ENCODE measurements at places on chromosomes 5 and 9.

- DNase-seq, result no peak
Observed at GRCh38 chr9:133826289-133827085, 88.3 kb upstream of the SARDH start.

DNA sequence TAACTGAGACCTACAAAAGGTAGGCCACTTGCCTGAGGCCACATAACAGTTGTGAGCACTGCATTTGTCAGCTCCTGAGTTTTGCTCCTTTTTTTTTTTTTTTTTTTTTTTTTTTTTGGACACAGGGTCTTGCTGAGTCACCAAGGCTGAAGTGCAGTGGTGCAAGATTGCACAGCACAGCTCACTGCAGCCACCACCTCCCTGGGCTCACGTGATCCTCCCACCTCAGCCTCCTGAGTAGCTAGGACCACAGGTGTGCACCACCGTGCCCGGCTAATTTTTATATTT is 37.1 kb downstream of the LAMC3 start:
- no peak for DNase-seq

- no peak for DNase-seq
Observed at GRCh38 chr9:131738293-131739132, 1.4 kb downstream of the RAPGEF1 start.

DNA sequence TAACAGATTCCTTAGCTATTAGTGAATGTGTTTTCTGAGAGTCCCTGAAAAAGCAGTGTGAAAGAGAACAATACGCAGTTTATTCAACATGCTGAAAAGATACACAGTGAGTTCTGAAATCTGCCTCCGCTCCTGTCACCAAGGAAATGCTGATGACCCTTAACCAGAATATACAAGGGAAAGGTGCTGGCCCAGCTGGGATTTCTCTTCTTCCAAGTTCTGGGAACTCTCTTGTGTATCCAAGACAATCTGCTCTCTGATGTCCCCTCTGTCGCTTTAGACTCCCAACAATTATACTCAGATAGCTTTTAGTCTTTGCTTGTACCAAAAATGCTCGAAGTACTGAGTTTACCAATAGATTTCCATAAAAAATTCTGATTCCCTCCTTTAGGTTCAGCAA is 214.9 kb downstream of the TMEM167A start:
- DNase-seq, result no peak

- no peak for DNase-seq
Observed at GRCh38 chr5:128551476-128551875, 13.4 kb upstream of the FBN2 start.

DNA sequence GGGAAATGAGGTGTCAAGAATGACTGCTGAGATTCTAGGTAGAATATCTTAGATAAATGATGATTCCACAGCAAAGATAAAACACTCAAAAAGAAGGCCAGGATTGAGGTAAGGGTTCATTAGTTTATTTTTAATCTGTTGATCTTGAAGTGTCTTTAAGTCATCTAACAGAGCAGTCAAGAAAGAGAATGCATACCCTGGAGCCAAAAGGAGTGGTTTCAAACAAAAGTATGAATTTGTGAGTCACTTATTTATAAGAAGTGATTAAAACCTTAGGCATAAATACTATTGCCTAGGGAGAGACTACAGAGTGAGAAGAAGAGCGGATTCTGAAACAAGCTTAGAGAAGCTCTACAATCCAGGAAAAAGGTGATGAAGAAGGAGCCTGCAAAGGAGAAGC is 541.0 kb downstream of the DTWD2 start:
- DNase-seq, result no peak

DNA sequence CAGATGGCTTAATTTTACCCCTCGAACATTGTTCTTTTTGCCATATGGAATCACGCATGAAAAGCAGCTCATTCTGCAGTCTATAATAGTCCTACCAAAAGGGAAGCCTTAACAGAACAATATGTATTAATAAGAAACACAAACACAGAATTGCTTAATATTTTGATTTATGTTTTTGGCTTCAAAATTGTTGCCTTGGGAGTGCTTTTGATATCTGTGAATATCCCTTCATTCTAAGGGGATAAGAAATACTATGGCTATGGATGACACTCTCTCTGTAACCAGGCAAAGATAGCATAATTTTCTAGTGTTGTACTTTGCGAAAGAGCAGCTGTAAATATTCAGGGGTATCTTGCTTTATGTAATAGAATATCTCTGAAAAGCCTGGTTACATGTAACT is 26.3 kb upstream of the CFAP95 start:
- no peak for DNase-seq

DNA sequence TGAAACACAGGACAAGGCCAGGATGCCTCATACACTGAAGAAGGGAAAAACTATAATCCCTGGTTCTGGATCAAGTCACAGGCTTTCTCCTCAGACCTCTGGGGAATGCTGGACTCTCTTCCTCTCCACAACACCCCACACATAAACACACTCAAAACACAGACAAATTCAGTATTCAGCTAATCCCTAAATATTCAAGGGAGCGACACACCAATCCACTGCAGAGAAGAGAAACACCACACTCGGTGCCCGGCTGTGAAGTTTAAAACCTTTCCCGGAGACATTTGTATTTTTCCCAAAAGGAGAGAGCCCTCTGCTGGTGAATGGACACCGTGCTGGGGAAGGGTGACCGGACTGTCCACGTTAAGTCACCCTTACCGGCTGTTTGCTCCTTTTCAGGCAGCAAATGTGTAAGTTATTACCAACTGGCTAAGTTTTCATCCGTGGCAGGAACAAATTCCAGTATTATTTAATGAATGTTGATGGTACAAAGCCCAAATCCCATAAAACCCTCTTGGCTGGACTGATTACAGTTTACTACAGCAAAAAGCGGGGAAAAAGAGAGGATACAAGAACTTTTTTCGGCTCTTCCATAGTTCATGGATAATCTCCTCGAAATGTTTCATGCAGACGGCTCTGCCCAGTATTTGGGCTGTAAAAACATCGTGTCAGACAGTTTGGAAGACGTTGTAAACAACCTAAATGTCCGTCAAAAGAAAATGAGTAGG is 130.9 kb upstream of the SLC30A5 start:
- DNase-seq, result peak; percentile 5

GRCh38 chr5:74021126-74021525 is 395.1 kb downstream of the ARHGEF28 start:
- no peak for DNase-seq

GRCh38 chr9:132192728-132193127 is 30.9 kb downstream of the NTNG2 start:
- DNase-seq, result no peak

DNA sequence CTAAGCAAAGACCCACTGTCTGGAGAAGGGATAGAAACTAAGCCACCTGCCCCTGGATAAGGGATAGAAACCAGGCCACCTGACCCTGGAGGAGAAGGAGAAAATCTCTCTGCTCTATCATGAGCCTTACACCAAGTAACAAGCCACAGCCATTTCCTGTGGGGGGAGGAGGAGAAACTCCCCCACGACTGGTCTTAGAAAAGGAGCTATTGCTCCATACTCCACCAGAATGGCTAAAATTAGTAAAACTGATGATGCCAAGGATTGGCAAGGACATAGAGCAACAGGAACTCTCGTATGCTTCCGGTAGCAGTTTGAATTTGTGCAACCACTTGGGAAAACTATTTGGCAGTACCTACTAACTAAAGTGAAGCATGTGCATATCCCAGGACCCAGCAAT is 70.8 kb downstream of the ACTL7B start:
- DNase-seq, result no peak

DNA sequence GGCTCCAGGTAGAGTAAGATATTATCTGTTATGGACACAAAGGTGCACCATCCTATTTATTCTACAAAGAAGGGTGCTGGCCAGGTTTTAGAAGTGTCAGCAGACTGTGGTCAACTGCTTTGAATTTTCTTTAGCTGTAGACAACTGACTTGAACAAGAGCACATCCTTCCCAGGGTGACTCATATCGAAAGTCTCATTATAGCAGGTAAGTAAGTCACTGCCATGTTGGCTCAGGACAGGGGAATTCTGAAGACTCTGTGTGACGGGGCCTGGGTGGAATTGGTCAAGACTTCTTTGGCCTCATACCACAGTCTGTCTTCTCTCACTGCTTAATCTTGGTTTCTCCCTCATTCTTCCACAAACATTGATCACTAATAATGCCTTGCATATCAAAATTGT is 214.5 kb upstream of the CDH9 start:
- no peak for DNase-seq

GRCh38 chr5:41843456-41844370 is 26.5 kb downstream of the OXCT1 start:
- DNase-seq, result peak; percentile 61

DNA sequence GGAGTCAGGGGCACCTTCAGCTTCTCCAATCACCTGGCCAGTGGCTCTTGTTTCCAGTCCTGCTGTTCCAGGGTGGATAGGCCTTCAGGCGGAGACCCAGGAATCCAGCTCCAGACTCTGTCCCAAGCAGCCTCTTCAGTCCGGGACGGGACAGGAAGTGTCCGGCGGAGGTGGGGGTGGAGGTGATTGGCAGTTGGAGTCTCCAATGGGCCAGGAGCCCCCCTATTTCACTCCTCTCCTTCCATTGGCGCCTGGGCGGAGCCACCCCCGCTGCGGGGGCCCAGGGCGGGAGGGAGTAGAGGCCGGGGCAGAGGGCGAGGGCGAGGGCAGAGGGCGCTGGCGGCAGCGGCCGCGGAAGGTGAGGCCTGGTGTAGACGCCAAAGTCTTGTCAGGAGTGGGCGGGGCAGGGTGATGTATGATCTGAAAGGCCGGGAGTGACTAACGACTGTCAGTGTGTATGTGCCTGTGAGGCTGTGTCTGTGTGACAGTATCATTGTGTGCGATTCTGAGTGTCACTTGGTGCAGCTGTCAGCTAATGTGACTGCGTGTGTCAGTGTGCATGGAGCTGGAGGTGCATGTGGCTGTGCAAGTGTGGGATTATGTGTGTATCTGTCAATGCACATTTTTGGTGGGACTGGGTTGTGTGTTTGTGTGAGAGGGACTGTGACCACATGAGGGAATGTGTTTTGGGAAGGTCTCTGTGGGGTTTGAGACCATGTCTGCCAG is at the start of gene IL11RA:
TSS of gene IL11RA (plus strand) at position 310 of the 726 bp plus-strand sequence. CDS start 3,033 bp downstream, outside the sequence.
- peak; percentile 53 for DNase-seq

- DNase-seq, result no peak
Observed at GRCh38 chr9:133286523-133286922, 11.5 kb upstream of the ABO start.

DNA sequence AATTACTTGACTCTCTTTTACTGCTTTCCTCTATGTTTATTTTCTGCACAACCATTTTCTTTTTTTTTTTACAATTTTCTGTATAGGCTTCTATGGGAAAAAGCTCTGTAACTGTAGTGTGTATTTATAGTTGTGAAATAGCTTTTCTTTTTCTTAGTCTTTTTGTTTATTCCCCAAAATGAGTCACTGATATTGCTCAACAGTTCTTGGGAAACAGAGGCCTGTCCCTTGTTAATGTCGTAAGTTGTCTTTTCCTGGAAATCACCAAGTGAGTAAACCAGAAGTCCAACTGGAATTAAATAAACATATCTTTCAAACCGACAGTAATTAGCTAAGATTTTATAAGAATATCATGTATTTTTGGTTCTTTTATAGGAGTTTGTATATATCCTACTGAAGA is 325.1 kb upstream of the PRR16 start:
- peak; percentile 6 for DNase-seq

DNA sequence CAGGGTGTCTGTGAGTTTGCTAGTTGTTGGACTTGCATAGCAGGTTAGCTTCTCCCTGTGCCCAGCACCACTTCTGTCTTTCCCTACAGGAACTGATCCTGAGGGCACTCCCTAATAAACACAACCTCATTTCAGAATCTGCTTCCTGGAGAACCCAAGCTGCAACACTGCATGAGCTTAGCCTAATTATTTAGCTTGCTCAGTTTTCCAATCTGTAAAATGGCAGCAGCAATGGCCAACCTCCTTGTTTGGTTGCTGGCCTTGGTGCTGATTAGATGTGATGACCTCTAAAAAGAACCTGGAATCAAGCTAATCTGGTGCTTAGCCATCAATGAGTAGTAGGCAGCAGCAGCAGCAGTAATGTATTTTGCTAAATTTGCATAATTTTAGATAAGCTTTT is 133.9 kb downstream of the ADCY2 start:
- no peak for DNase-seq

- no peak for DNase-seq
Observed at GRCh38 chr5:87029951-87030350, 237.7 kb upstream of the RASA1 start.

GRCh38 chr9:86644675-86645034 is 290.4 kb upstream of the TUT7 start:
- DNase-seq, result no peak

- DNase-seq, result no peak
Observed at GRCh38 chr5:68074048-68074632, 141.4 kb upstream of the PIK3R1 start.

GRCh38 chr5:91130759-91131158 is 252.4 kb downstream of the ARRDC3 start:
- no peak for DNase-seq

GRCh38 chr5:72770266-72770665 is 46.2 kb upstream of the TNPO1 start:
- DNase-seq, result no peak

DNA sequence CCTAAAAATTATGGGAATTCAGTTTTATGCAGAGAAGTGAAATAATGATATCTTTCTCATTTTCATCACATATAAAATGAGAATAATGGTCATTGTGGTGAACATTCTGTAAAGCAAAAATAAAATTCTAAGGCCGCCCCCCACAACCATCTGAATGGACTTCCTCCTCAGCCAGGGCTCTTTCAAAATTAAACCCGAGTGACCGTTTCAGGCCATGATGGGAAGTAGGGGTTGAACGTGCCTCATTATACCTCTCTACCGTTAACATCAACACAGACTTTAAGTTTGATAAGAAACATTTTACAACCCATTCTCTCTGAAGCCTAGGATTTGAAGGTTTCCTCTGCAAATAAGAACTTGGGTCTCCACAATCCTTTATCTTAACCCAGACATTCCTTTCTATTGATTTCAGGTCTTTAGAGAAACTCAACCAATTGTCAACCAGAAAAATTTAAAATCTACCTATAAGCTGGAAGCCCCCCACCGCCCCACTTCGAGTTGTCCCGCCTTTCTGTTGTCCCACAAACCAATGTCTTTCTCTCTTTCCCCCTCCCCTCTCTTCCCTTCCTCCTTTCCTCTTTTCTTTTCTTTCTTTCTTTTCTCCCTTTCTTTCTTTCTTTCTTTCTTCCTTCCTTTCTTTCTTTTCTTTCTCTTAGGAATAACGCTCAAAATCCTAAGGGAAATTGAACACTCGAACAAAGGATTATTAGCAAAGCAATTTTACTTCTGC is 1.7 kb upstream of the TMCO6 start:
- DNase-seq, result no peak

GRCh38 chr9:120934281-120934680 is 7.7 kb upstream of the TRAF1 start:
- DNase-seq, result no peak

DNA sequence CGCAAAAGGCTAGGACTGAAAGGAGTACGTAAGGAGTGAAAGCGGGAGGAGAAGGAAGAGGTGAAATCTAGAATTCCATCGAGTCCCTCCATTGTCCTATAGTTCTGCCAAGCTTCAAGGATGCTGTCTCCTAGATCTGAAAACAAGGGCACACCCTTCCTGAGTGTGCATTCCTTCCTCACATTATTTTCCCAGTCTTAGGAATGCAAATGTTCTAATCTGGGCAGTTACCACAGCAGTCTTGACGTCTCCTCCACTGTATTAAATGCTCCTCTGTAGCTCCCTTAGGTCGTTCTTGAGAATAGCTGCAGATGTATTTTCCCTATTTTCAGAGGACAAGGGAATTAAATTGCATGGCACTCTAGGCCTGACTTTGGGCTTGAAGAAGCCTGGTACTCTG is 127.6 kb downstream of the SLIT3 start:
- DNase-seq, result no peak

GRCh38 chr9:97873882-97874281 is 20.9 kb downstream of the FOXE1 start:
- DNase-seq, result no peak
